Effector CD8-positive, alpha-beta T cell (primary cell): ENCODE measurements at places on chromosomes 12 and 14.

- DNase-seq, result no peak
These were observed 22.4 kb downstream of the MAPK1IP1L start for GRCh38 chr14:55073856-55074255.

DNA sequence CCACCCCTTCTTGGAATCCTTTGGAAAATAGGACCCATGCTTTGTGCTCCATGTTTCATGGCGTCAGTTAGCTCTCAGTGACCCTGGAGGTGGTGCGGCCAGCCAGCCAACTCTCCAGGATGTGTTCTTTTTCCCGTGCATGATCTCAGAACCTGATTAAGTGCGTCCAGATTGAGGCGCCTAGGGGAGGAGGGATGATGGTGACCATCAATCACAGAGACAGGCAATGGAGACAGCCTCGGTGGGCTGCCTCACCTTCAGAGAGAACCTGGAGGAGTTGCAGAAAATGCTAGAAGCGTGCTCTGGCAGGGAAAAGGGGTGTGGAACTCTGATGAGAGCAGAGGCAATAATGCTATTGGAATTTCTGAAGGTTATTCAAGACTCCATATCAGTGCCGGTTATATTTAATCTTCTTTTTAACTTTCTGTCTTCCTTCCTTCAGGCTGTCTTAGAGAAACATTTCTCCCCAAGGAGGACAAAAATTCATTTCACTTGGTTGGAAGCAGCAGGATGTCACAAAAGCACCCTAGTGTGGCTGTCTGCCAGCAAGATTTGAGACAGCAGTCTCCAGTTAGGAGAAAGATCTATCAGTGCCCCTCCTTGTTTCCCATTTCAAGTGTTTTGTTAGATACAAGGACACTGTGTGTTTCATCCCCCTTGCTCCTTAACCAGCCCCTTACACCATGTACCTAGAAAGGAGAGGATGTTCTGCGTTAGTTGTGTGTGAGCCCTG, 53.3 kb upstream of the IGF1 start:
- no peak for DNase-seq

GRCh38 chr14:93008381-93008780, 85.4 kb downstream of the CHGA start:
- no peak for DNase-seq

DNA sequence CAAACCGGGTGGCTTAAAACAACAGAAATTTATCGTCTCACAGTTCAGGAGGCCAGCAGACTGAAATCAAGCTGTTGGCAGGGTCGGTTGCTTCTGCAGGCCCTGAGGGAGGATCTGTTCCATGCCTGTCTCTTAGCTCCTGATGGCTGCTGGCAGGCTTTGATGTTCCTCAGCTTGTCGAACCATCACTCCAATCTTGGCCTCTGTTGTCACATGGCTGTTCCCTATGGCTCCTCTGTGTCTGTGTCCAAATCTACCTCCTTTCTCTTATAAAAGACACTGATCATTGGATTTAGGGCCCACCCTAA, 14.0 kb downstream of the NFATC4 start:
- no peak for DNase-seq

- DNase-seq, result no peak
These were observed 1071.1 kb upstream of the FLRT2 start for GRCh38 chr14:84458881-84459280.

DNA sequence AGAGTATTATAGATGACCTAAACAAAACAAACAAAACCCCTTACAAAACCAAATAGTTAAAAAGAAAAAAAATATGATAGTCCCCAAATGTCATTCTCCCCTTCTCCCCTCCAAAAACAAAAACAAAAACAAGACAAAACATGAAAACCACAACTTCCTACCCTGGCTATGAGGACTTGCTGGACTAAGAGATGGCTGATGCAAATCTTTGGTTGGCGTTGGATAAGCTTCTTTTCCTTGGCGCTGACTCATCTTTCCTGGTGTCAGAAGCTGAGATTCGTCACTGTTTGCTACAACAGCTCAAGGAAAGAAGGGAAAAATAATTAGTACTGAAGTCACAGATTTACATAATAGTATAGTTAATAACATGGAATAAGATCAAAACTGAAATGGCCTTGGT, 102.5 kb upstream of the BBS10 start:
- DNase-seq, result no peak

DNA sequence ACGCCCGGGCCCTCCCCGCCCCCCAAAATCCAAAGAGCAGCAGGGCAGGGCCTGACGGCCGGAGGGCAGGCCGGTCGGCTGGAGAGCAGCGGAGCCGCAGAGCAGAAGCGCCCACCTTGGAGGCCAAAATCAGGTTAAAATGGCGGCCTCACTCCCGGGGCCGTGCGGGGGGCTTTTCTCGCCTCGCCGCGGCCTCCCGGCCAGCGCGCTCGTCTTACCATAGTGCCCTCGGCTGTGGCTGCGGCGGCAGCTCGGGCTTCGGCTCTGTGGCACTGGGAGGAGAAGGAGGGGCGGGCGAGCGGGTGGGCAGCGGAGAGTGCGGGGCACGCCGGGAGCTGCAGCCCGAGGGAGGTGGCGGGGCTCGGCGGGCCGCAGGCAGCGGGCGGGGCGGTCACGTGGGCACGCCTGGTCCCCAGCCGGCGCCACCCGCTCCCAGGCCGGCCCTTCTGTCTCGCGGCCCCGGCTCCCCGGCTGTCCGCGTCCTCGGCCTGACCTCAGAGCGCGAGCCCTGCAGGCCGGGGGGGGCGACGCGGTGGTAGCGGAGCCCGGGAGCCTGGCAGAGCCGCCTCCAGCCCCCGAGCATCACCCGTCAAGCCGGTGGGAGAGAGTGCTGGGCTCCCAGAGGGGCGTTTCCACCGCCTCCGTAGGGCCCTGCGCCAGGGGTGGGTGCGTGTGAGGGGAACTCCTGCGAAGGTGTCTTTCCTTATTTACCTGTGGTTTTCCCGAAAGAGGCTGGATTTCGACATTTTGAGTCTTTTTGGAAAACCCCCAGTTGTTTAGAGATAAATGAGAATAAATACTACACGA, at the start of gene CFL2:
Gene CFL2, minus strand, starts transcription at position 274 of the 807 bp plus-strand sequence. Its CDS starts 53 bp downstream, at position 221.
- DNase-seq, result peak; percentile 70

GRCh38 chr14:55645845-55646832, 66.1 kb downstream of the KTN1 start:
- DNase-seq, result no peak

- DNase-seq, result no peak
These were observed 86.2 kb upstream of the AMIGO2 start for GRCh38 chr12:47165934-47166333.

- DNase-seq, result peak; percentile 39
These were observed 764 bp upstream of the SPTB start for GRCh38 chr14:64880221-64881121.

- no peak for DNase-seq
These were observed 256.7 kb downstream of the C12orf75 start for GRCh38 chr12:105587237-105587636.

- DNase-seq, result no peak
These were observed 7.7 kb downstream of the CISTR start for GRCh38 chr12:53744130-53744441.

GRCh38 chr12:124024776-124025175, 51.8 kb downstream of the ZNF664 start:
- DNase-seq, result no peak

DNA sequence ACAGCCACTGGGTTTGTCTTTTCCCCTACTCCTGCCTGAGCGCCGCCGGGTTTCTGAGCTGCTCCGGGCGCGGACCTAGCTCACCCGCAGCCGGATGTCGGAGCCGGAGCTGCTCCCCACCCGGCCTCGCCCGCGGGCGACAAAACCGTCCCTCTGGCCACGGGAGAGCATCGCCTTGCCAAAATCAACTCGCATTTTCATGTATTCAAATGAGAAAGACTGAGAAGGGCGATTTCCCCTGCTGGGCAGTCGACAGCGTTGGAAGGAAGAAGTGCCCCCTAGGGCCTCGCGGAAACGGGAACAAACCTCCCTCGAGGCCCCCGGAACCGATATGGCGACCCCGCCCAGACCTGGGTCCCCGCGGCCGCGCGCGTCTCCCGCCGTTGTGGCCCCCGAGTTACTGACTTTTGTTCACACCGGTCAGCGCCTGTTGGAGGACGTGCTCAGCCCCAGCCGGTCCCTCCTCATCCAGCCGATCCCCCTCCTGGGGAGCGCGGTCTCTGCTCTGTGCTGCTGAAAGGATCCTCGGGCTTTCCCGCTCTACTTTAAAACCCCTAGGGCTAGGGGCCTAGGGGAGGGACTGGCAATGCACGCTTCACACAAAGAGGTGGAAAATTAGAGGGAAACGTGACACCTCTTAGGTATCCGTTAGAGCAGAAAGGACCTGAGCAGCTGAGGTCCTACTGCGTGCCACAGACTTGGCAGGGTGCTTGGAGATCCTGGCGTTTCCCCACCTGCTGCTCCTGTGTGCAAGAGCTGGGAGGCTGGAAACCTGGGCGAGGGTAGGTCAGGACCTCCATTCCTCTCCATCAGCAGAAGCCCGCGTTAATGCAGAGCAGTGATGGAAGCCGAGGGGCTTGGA, 4.3 kb downstream of the TTC6 start:
- no peak for DNase-seq

DNA sequence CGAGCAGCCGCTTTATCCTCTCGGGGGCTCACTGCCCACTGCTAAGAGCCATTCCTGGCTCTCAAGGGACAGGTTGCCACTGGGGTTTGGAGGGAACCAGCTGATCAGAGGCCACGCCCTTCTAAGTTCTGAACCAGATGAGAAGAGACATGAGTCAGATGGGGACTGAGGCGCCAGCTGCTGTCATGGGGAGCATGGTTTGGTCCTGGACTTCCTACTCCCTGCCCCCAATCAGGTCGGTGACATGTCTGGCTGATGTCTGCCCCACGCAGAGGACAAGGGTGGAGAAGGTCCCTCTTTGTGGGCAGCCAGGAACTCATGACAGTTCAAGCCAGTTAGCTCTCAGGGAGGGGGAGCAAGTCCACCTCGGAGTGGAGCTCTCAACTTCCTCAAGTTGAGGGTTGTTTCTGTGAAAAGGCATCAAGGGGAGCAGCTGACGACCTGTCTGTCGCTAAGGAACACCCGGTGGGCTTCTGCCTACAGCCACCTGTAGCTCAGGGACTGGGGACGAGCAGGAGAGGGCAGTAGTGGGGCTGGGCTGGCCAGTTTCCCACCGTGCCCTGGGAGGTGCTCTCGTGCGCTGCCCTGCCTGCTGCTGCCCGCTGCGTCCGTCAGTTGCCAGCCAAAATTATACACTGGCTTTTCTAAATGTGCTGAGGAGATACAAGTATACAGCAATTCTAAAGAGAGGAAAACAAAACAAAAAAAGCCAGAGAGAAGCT, 20.5 kb downstream of the PSMC1 start:
- no peak for DNase-seq

- DNase-seq, result no peak
These were observed 1258.1 kb upstream of the TMEM132C start for GRCh38 chr12:127008755-127009403.

GRCh38 chr14:71441126-71441525, 491.1 kb upstream of the RGS6 start:
- DNase-seq, result no peak

GRCh38 chr12:111268738-111269572, 99.9 kb downstream of the PHETA1 start:
- no peak for DNase-seq

DNA sequence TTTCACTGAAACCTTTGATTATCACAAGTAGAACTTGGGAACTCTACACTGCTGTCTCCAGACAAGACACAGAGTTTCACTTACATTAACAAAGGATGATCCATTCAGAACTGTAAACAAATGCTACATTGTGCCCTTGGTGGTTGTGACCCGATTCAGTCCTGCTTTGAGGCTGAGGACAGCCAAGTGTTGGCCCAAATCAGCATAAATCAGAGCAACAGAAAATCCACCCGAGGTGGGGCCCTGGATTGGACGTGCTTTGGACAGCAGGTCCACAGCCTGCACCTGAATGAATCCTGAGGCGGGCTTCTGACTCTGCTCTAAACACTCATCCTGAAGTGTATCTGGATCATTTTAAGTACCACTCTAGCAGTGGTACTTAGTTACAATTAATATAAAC, 68.8 kb downstream of the PPP2R5C start:
- no peak for DNase-seq

DNA sequence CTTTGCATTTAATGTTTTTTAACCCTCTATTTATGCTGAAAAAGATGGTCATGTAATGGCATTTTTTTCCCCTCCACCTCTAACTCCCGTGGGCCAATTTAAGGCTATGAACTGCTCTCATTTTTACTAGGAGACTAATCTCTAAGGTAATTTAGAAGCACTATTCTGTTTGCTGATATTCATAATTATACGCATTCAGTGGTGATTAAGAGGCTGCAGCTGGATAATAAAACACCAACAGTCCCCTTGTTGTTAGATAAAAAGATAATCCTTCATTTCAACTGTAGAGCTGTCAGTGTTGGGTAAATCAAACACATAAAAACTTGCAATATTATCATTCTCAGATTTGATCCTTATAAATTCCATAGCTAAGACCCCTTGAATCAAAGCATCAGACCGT, 8.9 kb downstream of the MYO1H start:
- no peak for DNase-seq

DNA sequence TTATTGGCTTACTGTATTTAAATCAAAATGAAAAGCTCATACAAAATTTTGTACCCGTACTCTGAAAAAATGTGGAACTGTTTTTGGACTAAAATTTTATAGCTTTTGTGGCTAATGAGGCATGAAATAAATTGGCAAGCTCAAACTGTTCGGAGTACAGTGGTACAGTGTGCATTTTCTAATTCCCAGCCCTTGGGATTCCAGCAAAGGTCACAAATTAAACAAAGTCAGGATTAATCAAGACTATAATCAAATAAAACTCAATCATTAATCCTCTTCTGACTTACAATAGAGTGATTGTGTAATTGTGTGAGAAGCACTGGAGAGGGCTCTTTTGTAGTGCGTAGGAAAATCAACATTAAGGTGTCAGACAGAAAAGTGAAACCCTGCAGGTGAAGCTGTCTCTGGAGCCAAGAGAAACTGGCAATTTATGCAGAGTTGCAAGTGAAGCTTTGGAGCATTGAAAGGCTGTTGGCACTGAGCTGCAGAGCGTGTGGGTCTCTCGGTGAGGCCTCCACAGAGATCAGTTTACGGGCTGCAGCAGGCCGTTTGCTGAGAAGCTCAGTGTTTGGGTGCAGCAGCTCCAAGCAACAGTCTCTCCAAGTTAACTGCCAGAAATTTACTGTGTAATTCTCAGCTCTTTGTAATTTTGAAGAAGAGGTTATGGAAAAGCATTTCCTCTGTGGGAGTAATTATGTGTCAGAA, 275.9 kb downstream of the FBXL14 start:
- DNase-seq, result no peak

GRCh38 chr14:36067428-36068187, 108.9 kb downstream of the PTCSC3 start:
- DNase-seq, result no peak

- DNase-seq, result no peak
These were observed 1.2 kb downstream of the PPP1R12A start for GRCh38 chr12:79933532-79934264.

GRCh38 chr14:75213172-75213571, 36.8 kb upstream of the TMED10 start:
- no peak for DNase-seq

- peak; percentile 72 for DNase-seq
These were observed 22.6 kb downstream of the OR10G3 start for GRCh38 chr14:21557084-21557901.

DNA sequence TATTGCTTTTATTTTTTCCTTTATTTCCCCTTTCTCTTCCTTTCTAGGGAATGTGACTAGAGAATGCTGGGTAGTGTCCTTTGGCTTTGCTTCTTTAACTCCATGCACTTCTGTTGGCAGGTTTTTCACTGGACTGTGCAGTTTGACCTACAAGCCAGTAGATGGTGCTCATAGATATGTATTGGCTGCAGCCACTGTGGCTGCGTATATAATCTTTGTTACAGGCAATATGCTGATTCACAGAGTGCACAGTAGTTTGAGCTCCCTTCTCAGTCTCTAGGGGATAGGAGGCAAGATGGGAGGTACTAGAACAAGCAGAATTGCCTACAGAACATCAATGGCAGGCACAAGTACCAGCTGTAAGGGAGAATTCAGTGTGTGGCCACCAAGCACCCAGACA, 503.5 kb downstream of the LRFN5 start:
- no peak for DNase-seq
